ENCODE measurements at places on chromosomes 1 and 21.

DNA sequence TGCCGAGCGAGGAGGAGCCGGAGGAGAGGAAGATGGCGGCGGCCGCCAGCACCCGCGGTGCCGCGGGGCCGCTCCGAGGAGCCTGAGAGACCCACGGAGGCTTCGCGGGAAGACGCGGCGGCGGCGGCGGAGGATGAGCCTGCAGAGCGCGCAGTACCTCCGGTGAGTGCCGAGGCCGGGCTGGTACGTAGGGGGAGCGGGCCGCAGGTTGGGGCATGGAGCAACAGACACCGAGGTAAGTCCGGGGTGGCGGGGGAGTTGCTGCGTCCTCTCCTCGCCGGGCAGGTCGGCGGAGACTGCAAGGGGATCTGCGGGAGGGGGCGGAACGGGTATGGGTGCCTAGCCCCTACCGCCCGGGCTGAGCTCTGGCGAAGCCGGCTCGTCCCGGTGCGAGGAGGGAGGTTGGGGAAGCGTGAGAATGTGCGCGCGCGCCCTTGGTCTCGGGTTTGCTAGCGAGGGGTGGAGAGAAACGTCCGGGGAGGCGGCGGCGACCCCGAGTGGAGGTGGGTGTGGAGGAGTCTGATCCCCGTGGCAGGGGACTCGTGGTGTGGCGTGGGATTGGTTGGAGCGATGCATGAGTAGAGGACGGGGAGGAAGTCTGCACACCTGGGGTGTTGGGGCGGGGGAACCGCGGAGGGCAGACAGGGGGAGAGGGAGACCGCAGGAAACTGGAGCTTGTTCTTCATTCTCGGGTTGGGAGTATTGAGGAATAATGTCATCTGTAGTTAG lies at the start of gene SMG7:
TSS of gene SMG7 (plus strand) at position 12 of the 729 bp plus-strand sequence. CDS start at position 134, 122 bp downstream.
- DNase-seq: no peak

- no peak for DNase-seq
Observed at GRCh38 chr1:87834941-87835340, 506.3 kb downstream of the LMO4 start.

- no peak for DNase-seq
Observed at GRCh38 chr1:7586031-7586941, 184.8 kb upstream of the VAMP3 start.

DNA sequence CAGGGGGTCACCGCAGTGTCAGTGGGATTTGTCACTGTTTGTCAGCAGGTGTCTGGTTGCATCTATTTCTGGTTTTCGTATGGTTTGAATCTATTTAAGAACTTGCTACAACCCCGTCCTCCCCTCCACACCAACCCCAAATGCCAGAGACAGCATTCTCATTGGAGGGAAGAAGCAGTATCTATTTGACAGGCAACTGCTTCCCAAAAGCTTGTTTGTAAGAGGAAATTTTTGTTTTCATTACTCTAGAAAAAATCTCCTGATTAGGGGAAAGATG lies 54.4 kb downstream of the NR5A2 start:
- DNase-seq: no peak

DNA sequence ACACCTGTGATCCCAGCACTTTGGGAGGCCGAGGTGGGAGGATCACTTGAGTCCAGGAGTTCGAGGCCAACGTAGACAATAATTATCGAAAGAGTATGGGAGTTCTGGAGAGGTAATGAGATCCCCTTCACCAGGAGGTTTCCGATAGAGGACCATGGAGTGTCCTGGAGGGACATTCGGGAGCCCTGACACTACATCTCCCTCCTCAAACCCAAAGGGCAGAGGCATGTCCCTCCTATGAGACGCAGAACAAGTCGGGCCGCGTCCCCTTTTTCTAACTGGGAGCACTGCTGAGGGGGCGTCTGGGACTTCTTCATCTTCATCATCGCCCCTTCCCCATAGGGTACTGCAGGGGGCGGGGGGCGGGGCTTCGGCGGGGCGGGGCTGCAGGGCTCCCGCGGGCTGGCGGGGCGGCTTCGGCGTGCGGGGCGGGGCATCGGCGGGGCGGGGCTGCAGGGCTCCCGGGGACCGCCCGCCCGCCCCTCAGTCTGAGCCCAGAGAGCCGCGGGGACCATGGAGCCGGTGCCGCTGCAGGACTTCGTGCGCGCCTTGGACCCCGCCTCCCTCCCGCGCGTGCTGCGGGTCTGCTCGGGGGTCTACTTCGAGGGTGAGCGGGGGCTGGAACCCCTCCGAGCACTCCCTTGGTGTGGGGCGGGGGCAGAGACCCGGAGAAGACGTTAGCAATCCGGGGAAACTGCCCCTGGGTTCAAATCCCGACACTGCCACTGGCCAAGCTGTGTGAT lies at the start of gene THEMIS2:
TSS of gene THEMIS2 (plus strand) at position 486 of the 743 bp plus-strand sequence. CDS start at position 514, 28 bp downstream.
- no peak for DNase-seq

DNA sequence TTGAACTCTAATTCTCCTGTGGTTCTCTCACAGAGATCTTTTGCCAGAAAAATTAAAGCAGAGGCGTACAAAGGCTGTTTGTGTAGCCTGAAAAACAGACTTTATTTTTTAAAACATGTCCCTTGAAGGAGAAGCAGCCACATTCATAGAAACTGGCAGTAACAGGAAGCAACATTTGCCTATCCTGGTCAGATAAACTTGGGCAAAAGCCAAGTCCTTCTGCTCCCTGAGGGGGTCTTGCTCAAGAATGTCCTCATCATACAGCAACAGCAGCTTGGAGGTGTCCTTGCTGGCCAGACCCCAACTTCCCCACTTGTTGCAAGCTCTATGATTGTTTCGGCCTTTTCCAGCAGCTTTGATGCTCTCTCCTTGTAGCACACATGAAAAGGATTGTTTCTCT lies 36.3 kb downstream of the MSTO1 start:
- no peak for DNase-seq

All from NCI-H774 (cell line).